ENCODE measurements at places on chromosomes 11 and 22. TPM values are rescaled to one million over a fixed set of nuclear protein-coding genes. Genes with fewer than 3 reads are reported as not detected.

- H3K4me3 ChIP-seq, result no peak overlapping the region
- no peaks in the 10 kb centered on the region for H3K36me3 ChIP-seq
Observed at GRCh38 chr11:19093976-19094375, 23.0 kb upstream of the ZDHHC13 start.

- no peaks in the 10 kb centered on the region for H3K36me3 ChIP-seq
- peaks cover 20% of the 10 kb centered on the region for H3K4me1 ChIP-seq
- H3K4me3 ChIP-seq, result no peak overlapping the region
- no peak for DNase-seq
- H3K27ac ChIP-seq, result no peak overlapping the region
Observed at GRCh38 chr11:73498343-73498742, 99.6 kb downstream of the FAM168A start.

Gene POTEH
- not detected for total RNA-seq

- no peaks in the 10 kb centered on the region for H3K27me3 ChIP-seq
- H3K36me3 ChIP-seq, result no peaks in the 10 kb centered on the region
- H3K4me1 ChIP-seq, result no peaks in the 10 kb centered on the region
- H3K4me3 ChIP-seq, result no peak overlapping the region
- peak; percentile 66 for DNase-seq
Observed at GRCh38 chr11:2196970-2197770, 25.6 kb upstream of the TH start.

- H3K36me3 ChIP-seq, result peaks cover 10% of the 10 kb centered on the region
- H3K4me1 ChIP-seq, result no peaks in the 10 kb centered on the region
- H3K27me3 ChIP-seq, result no peaks in the 10 kb centered on the region
Observed at GRCh38 chr22:31901388-31902137, 42.8 kb upstream of the YWHAH start.

GRCh38 chr22:20653795-20654342 is 120.0 kb upstream of the SERPIND1 start:
- DNase-seq, result no peak
- H3K4me3 ChIP-seq, result no peak overlapping the region
- peaks cover 8% of the 10 kb centered on the region for H3K27me3 ChIP-seq
- no peak overlapping the region for H3K27ac ChIP-seq
- H3K4me1 ChIP-seq, result no peaks in the 10 kb centered on the region

DNA sequence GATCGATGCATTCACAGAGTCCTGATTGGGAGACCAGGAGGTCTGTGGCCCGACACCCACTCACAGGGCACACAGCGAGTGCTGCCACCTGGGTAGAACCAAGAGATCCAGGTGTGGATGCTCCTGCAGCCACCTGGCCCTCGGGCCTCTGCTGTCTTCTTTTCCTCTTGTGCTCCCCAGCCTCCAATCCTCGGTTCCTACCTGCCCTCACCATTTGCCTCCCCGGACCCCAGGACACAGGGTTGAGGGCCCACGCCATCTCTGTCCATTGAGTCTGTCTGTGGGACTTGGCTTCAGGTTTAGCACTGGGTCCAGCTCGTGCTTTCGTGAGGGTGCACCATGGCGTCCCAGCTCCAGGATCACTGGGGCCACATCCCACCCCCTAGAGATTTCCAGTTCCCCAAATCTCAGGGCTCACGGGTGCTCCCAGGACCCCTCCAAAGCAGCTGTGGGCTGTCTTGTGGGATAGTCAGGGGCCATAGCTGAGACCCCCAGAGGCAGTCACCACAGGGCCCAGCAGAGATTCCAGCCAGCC is 591.1 kb downstream of the BRD1 start:
- peaks cover 11% of the 10 kb centered on the region for H3K27me3 ChIP-seq
- no peak for DNase-seq
- no peaks in the 10 kb centered on the region for H3K36me3 ChIP-seq
- H3K4me3 ChIP-seq, result no peak overlapping the region
- no peaks in the 10 kb centered on the region for H3K4me1 ChIP-seq

Gene PPFIBP2
- total RNA-seq, result 26.1 TPM
